Inflammatory macrophage treated with lipopolysaccharide for 1 hour (primary cell): ENCODE measurements at places on chromosomes 2 and 18.

DNA sequence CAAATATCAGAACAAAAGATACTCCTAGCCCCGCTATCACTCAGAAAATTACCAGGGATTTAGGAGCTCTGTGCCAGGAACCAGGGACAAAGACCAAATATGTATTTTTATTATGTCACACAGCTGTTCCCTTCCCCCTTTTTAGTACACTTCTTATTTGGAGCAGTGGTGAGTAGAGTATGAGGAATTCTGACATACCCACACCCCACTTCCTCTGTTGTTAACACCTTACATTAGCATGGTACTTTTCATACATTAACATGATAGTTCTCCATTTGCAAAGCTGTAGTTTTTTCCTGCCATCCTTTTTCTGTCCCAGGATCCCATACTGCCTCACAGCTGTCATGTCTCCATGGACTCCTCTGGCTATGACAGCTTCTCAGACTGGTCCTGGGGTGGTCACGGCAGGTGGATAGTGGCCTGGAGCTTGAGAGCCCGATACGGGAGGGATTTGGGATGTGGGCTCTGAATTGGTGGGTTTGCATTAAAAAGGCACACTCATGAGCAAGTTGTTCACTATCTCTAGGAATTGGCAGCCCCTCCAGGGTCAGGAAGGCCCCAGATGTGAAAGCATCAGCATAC is 100.2 kb downstream of the SH3RF3 start:
- no peak for DNase-seq

DNA sequence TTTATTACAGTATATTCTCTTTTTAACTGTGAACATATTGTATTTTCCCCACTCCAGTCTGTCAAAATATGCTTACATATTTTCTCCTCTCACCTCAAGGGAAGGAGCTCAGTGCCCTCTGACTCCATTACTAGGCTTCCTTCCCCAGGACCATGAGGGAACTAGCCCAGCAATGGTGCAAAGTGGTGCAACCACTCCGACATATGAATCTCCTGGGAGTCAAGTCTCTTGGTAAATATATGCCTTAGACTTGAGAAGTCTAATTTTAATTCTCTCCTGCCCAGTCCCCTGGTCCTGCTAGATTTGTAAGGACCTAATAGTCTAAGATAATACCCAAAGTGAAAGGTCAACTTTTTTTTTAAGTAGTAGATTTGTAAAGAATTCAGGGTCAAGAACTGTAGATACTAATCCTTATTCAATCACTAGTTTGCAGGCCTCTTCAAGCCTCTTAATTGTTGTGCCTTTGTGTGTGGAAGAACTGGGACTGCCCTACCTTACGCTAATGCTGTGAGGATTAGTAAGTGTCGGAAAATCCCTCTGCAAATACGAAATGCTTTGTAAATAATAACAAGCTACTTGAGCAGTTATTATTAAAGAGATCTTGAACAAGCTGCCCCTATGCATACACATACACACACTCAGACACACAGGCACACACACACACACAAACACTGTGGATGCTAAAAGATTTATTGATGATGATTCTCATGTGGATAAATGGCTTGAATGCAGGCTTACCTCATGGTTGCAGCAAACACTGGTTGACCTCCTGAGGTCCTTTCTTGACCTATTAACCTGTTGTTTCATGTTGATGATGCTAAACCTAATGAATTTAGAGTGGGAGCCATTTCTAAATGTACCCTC is 251.2 kb upstream of the PARD3B start:
- no peak for DNase-seq

- no peak for DNase-seq
Observed at GRCh38 chr2:152452256-152452973, 117.4 kb downstream of the FMNL2 start.

GRCh38 chr2:49262801-49263560 is 108.7 kb upstream of the FSHR start:
- no peak for DNase-seq

GRCh38 chr18:48940854-48941611 is 9.7 kb downstream of the SMAD7 start:
- DNase-seq: no peak

DNA sequence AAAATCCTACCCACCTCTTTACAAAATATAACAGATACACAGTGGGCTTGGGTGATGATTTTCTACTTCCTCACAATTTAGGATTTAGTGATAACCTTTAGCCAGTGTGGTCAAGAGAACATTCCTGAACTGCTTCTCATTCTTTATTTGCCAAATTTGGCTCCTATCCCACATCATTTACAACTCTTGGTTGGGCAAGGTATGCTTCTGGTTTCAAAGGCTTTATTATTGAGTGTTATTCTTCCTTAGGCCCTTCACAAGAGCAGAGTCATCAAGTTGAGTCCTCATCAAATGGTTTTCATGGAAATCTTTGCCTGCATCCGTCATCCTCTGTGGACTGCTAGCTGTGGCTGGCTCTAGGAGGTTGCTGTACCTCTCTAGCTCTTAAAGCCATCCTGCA is 472.0 kb upstream of the ETAA1 start:
- DNase-seq: no peak

- no peak for DNase-seq
Observed at GRCh38 chr2:63850649-63851048, 9.0 kb downstream of the UGP2 start.

DNA sequence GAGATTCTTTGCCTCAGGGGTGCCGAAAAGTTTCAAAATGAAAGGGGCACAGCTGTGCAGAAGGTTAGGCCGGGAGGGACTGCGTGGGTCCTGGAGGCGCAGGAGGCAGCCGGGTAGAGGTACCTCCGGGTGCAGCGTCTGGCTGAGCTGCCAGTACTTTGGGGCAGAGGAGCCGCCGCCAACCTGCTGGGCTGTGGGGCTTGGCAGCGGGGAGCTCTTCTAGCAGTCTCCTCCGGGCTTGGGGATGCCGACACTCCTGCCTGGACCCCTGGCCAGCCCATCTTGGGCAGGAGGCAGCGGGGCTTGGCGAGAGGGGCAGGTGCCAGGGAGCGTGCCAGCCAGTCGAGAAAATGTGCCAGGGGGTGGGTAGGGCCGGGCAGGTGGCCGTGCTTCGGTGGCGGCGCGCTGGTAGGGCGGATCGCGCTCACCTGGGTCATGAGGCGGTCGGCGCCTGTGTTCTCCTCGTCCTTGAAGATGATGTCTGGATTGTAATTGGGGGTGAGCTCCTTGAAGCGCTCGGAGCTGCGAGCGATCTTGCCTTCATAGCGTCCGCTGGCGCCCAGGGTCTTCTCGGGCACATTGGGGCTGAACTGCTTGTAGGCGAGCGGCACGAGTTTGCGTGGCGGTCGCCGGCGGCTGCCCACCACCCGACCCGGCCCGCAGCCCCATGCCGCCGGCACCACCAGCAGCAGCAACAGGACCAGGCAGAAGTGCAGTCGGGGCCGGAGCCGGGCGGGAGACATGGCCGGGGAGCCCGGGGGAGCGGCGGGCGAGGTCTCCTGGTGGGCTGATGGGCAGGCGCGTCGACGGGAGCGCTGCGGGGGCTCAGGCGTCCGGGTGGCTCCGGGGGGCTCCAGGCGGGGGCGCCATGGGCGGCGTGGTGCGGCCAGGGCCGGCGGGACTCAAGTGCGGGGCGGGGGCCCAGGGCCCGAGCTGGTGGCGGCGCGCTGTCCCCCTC is 717 bp downstream of the IHH start:
- DNase-seq: no peak
